Naive thymus-derived CD8-positive, alpha-beta T cell (primary cell): ENCODE measurements at places on chromosomes 5 and 9. TPM values are rescaled to one million over a fixed set of nuclear protein-coding genes. Genes with fewer than 3 reads are reported as not detected.

The IRX2 gene
- not detected for polyA plus RNA-seq

The UCK1 gene
- 23.0 TPM for polyA plus RNA-seq

The SPATA31C1 gene
- not detected for polyA plus RNA-seq

The PPP3R2 gene
- polyA plus RNA-seq, result not detected

The LURAP1L gene
- not detected for polyA plus RNA-seq

- DNase-seq, result no peak
Observed at GRCh38 chr5:157816682-157817386, 42.1 kb downstream of the CLINT1 start.

DNA sequence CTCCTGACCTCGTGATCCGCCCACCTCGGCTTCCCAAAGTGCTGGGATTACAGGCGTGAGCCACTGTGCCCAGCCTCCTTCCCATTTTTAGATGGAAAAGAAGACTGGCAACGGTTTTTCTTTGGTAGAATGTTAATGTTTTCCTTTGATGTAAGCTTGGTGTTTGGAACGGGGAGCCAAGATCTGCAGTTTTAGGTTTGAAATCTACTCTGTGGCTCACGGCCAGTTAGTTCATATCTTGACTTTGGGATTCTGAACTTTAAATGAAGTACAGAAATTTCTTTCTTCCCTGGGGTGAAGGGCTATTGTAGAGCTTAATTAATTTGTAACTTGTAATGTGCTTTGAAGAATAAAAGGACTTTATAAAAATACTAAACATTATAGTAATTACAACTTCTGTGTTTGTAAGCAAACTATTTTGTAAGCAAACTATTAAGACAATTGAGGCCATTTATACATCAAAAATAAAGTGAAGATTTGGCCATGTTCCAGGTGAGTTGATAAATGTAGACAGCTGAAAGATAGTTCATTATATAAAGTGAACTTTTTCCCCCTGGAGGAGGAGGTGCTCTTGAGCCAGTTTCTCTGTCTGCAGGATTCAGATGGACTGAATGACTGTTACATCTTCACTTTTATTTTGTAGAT lies 117.1 kb upstream of the TUT7 start:
- DNase-seq, result no peak

DNA sequence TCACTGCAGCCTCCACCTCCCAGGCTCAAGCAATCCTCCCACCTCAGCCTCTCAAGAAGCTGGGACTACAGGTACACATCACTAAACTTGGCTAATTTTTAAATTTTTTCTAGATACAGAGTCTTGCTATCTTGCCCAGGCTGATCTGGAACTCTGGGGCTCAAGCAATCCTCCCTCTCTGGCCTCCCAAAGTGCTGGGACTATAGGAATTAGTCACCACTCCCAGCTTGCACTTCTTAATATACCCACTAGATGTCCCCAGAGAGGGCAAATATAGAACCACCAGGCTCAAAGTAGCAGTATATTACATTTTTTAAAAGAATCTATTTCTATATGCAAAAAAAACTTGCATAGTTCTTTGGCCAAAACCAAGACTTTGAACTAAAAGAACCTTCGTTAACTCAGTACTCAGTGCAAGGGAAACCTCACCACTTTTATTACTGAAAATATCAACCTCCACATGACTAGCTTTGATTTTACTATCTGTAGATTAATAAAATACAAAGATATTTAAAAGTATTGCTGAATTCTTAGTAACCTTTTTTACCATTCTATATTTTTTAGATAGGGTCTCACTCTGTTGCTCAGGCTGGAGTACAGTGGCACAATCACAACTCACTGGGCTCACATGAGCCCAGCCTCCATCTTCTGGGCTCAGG lies 25.8 kb upstream of the HSD17B3 start:
- peak; percentile 28 for DNase-seq

- DNase-seq, result no peak
Observed at GRCh38 chr5:14309199-14309598, 166.1 kb downstream of the TRIO start.

DNA sequence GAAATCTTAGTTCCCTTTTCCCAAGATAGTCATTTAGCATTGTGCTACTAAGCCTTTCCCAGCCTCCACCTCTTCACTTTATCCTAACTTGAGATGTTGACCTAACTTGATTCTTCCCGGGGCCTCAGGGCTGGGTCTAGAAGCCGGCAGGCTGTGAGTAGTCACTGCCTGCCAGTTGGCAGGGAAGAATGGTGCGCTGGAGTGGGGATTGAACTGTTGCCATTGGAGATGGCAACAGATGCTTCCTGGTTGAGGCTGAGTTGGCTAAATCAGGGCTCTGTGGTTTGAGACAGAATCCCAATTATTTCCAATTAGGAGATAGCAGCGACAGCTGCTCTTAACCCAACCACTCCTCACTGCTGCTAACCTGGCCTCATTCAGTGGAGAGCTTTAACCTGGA lies 343.1 kb downstream of the BRINP1 start:
- DNase-seq, result no peak

DNA sequence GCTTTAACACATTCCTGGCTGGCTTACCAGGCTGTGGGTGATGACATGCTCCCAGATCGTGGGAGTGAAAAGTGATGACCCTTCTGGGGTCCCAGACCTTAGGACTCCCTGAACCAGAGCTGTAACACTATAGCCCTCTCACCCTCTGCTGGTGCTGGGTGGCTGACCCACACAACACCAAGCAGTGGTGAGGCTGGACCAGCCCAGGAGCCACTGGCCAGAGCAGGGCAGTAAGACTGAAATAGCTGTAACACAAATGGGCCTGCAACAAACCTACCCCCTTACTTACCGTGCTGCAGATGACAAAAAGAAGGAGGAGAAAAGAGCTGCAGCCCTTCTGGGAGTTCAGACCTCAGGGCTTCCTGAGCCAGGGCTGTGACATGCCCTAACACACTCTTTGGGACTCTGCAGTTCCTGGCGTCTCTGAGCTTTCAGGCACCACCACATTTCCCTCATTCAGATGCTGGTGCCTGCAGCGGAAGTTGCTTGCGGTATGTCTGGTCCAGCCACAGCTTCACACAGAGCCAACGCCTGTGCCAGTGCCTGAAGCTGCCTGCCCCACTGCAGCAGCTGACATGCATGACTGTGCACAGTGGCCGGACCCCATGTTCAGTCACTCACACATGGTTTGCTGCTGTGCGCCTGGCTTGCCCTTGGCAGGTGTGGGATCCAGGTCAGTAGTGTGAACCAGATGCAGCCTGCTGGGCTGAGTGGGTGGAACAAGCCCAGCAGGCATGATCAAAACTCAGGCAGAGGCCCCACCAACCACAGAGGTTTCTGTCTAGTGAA lies 1247.4 kb downstream of the EFNA5 start:
- DNase-seq, result no peak

DNA sequence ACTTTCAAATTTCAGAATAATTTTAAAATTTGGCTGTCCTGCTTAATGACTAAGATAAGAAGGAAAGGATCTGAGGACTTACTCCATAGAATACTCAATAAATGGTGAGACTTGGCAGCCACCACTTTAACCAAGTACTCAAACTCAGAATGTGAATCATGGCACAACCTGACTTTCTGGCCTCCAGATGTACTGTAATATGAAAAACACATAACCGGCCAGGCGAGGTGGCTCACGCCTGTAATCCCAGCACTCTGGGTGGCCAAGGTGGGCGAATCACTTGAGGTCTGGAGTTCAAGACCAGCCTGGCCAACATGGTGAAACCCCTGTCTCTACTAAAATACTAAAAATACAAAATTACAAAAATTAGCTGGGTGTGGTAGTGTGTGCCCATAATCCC lies 10.0 kb upstream of the MARCHF6 start:
- DNase-seq, result no peak

GRCh38 chr5:170527991-170528390 lies 24.2 kb downstream of the KCNIP1 start:
- DNase-seq, result no peak

- no peak for DNase-seq
Observed at GRCh38 chr5:16383544-16384052, 82.0 kb downstream of the ZNF622 start.

DNA sequence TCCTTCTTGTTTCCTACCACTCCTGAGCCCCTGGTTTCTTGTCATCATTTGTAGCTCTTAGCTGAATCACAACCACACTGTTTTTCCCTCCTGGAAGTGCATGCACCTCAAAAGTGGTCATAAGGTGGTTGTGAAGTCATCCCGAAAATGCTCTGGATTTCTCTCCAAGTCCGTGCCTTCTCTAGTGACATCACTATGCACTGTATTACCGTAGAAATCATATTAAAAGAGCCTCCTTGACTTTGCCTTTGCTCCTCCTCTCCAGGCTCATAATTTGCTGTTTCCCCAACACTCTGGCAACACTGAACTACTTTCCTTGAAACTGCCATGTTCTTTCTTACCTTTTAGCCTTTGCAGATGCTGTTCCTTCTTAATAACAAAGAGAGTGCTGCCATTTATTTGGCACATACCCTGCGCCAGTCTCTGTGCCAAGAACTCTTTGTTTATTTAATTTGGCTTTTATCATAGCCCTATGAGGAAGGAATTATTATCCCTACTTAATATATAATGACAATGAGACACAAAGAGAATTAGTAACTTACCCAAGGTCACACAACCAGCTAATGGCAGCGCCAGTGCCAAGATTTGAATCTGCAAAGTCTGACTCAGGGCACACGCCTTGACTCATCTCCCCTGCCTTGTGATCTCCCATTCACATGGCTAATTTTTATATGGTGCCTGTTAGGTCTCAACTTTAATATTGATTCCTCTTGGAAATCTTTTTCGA lies 115.4 kb downstream of the KIF4B start:
- no peak for DNase-seq

DNA sequence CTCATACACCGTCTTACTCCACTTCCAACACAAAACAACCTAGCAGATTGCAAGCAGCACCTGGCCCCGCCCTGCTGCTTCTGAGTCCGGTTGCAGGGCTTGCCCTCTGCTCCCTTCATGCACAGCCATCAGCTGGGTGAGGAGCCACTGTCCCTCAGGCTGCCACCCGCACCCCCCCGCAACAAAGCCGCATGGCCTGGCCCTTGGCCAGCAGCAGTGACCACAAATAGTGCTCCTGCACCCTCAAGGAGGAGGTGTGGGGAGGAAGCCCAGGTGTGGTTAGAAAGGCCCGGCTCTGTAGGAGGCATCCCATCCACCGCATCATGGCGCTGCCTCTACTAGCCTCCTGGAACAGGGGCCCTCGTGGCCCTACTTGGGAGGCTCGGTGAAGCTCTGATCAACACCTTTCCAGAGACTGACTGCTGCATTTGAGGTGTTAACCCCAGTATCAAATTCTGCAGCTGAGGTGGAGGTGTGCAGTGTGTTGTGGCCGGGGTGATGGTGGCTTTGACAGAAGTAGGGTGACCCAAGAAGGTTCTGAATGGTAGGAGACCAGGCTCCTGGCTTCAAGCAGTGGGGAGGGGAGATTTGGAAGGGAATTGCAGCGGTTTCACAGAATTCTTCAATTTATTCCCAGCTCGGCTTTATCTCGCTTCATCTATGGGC lies 52.7 kb downstream of the WNK2 start:
- no peak for DNase-seq

DNA sequence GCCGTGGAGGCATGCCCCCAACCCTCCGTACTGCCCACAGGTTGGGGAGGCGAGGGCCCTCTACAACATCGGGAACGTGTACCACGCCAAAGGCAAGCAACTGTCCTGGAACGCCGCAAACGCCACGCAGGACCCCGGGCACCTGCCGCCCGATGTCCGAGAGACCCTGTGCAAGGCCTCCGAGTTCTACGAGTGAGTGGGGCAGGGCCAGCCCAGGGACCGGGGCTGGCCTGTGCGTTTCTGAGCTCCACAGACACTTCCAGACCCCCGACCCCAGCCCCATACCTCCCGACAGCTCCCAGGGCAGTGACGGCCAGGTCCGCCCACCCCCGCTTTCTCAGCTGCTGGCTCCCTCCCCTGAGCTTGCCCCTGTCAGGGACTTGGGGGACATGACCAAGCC lies 9.5 kb downstream of the GPSM1 start:
- DNase-seq, result no peak

DNA sequence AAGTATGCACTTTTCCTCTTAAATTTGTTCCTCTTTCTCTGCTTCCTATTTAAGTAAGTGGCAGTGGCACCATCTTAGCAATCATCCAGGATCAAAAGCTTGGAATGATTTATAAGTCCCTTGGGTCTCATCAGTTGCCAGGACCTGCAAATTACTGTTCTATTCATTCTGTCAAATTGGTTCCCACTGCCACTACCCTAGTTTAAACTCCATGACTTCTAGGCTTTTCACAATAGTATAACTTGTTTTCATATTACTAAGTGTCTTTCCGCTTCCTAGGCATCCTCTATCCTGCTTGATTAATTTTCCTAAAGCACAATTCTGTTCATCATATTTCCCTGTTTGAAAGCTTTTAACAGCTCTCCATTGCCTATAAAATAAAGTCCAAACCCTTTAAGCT lies 363.9 kb upstream of the MEF2C start:
- no peak for DNase-seq

DNA sequence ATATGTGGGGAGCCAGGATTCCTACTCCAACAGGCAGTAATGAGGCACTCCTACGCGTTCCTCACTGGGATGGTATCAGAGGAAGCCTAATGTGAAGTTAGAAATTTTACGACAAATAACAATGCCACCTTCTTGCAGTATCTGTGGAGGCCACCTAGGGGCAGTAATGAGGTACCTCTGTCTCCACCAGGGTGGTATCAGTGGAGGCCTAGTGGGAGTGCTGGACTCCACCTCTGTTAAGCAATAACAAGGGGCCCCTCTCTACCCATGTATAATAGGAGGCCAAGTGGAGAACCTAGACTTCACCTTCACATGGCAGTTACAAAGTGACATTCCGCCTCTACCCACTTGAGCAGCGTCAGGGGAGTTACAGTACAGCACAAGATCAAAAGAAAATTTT lies 147.9 kb downstream of the PLPPR1 start:
- DNase-seq, result no peak

DNA sequence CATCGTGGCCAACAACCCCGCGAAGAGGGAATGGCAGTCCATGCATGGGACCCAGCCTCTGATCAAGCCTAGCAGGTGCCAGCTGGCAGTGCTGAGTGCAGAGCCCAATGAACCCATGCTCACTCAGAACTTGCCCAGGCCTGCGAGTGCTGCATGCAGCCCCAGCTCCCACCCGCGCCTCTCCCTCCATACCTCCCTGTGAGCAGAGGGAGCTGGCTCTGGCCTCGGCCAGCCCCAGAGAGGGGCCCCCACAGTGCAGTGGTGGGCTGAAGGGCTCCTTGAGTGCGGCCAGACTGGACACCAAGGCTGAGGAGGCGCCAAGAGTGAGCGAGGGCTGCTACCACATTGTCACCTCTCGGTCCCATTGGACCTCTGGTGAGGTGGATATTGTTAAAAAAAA lies 32.6 kb upstream of the NPR3 start:
- DNase-seq, result no peak

- DNase-seq, result no peak
Observed at GRCh38 chr9:136529516-136530460, 16.1 kb downstream of the NOTCH1 start.

GRCh38 chr9:115196919-115197318 lies 79.0 kb upstream of the TNC start:
- no peak for DNase-seq

GRCh38 chr9:27157097-27157496 lies 48.1 kb downstream of the TEK start:
- DNase-seq, result no peak

- DNase-seq, result no peak
Observed at GRCh38 chr5:51829691-51830090, 446.4 kb downstream of the ISL1 start.
